ENCODE measurements at places on chromosomes 4 and X.

- no peak for DNase-seq
Observed at GRCh38 chr4:177263818-177264217, 45.9 kb upstream of the NEIL3 start.

DNA sequence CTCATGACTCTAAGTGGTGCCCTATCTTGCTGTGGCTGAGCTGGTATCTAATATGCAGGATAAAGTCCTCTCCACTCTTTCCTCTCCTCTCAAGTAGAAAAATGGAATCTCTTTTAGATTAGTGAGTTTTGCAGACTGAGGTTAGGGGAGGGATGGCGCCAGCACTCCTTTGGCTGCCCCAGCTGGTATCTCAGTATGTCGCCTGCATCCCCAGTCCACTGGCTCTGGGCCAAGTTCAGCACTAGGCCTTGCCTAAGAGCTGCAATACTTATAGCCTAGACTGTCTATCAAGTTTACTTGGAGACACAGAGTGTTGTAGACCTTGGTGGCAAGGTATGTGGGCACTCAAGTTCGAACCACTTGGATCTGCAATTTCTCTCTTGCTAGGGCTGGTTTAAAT, 351.3 kb downstream of the NAP1L3 start:
- no peak for DNase-seq

DNA sequence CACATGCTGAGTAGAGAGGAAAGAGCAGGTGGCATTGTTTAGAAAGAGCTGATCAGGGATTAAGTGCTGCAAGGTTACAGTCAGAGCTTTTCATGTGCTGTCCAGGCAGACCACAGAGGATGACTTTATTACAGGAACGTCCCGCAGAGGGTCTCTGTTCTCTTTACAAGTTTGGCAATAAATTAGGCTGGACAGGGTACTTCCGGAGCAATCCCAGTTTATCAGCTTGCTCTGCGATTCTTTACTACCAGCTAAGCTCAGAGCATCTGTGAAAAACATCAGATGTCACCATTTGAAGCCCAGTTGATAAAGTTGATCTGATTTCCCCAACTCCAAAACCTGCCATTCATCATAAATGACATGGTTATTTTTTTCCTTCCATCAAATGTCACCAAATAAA, 633.1 kb downstream of the NLGN4X start:
- no peak for DNase-seq

DNA sequence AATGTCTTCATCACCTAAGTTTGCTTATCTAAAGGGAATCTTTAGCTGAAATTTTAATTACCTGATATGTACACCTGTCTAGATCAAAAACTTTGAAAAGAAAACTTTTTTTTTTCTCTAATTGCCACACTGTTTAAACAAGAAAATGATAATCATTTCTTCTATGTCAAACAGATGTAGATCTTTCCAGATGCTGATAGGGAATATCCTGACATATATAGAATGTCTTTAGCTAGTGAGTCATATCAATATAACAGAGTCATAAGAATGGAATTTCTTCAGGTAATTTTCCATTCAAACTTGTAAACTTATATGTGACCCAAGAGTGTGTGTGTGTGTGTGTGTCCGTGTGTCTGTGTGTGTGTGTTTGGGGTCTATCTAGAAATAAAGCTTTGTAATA, 271.9 kb downstream of the GPM6A start:
- DNase-seq, result no peak

- DNase-seq, result no peak
Observed at GRCh38 chrX:133781174-133781573, 204.2 kb downstream of the GPC3 start.

DNA sequence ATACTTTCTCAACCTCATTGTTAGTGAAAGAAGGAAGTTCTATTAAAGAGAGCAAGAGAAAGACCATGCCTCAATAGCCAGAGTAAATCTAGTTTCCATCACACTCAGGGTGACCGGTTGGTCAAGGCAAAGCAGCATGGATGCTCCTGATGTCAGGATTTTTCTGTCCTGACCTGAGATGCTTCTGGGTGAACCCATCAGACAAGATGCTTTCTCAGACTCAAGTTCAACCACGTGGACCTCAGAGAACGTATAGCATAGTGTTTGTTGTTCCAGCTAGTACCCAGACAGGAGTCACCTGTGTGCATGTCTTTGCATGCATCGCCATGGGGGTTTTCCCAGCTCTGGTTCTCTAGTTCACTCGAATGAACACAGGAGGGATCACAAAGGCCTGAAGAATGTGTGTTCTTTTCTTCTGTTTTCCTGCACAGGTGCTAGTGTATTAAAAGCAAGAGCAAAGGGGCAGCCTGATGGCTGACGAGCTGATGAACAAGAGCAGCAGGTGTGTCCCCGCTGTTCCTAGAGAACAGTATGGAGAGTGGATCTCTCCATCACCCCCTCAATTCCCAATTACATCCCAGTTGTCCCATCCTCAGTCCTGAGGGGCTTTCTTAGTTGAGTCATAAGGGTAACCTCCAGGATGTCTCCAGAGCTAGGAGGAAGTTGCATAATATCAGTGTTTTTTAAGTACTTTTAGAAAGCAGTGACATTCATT, 110.5 kb upstream of the ENPP6 start:
- DNase-seq, result no peak

GRCh38 chr4:11650801-11651596, 222.3 kb upstream of the HS3ST1 start:
- DNase-seq, result no peak

GRCh38 chr4:7998447-7998846, 58.8 kb upstream of the AFAP1 start:
- DNase-seq, result no peak

GRCh38 chrX:73758250-73758649, 195.3 kb downstream of the CHIC1 start:
- DNase-seq, result no peak

- no peak for DNase-seq
Observed at GRCh38 chrX:65745427-65745826, 78.0 kb downstream of the MSN start.

- DNase-seq, result no peak
Observed at GRCh38 chr4:45119376-45119775, 393.0 kb upstream of the GNPDA2 start.

DNA sequence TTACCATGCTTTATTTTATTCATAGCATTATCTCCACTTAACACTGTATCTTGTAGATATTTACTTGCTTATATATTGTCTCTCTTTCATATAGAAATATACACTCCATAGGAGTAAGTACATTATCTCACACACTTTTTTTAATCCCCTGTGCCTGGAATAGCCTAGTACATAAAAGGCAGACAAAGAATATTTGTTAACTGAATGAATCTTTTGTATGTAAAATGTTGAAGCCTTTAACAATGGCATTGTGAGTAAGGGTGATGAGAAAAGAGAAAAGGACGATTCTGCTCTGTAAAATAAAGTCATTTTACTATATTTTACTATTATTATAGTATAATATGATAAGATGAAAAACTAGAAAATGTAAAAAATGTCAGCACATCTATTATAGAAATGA, 97.7 kb upstream of the PDHA2 start:
- DNase-seq, result no peak

GRCh38 chr4:141731481-141731880, 95.1 kb downstream of the IL15 start:
- no peak for DNase-seq

- no peak for DNase-seq
Observed at GRCh38 chr4:151048913-151049312, 33.8 kb upstream of the LRBA start.

GRCh38 chr4:154344686-154345085, 146.9 kb downstream of the DCHS2 start:
- no peak for DNase-seq

GRCh38 chr4:175951794-175952193, 113.8 kb upstream of the WDR17 start:
- DNase-seq, result no peak

DNA sequence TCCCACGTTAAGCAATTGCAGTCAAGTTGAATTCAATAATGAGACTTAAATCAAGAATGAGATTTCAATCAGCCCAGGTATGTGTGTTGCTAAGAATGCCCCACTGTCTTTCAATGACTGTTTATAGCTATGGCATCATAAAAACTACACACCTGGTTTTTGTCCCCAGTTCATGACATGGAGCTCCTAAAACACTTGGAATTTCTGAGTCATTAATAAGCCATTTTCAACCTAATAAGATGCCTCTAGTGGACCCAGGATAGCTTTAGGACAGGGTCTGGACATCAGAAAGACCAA, 72.7 kb upstream of the STS start:
- DNase-seq, result no peak

GRCh38 chr4:41268721-41269517, 12.2 kb downstream of the UCHL1 start:
- no peak for DNase-seq

Data from stimulated activated CD4-positive, alpha-beta T cell treated with anti-CD3 and anti-CD28 coated beads, Interleukin-1b, Interleukin-23, amount 100 ng/mL, for 1 hour (primary cell).